ENCODE measurements at places on chromosomes 16 and 17.

- no peak for DNase-seq
These were observed 24.4 kb upstream of the CREBBP start for GRCh38 chr16:3904875-3905274.

GRCh38 chr17:70047619-70048419, 27.2 kb upstream of the KCNJ16 start:
- DNase-seq = no peak

- no peak for DNase-seq
These were observed 161.3 kb downstream of the WSCD1 start for GRCh38 chr17:6231465-6231864.

GRCh38 chr17:57861790-57862693, 12.2 kb upstream of the MRPS23 start:
- DNase-seq = no peak

- DNase-seq = no peak
These were observed 5.9 kb downstream of the RNF222 start for GRCh38 chr17:8391711-8392110.

Data from stimulated activated CD4-positive, alpha-beta T cell treated with anti-CD3 and anti-CD28 coated beads, Interleukin-1b, Interleukin-23, amount 100 ng/mL, for 1 hour (primary cell).